ENCODE measurements at places on chromosomes 11 and 22.

DNA sequence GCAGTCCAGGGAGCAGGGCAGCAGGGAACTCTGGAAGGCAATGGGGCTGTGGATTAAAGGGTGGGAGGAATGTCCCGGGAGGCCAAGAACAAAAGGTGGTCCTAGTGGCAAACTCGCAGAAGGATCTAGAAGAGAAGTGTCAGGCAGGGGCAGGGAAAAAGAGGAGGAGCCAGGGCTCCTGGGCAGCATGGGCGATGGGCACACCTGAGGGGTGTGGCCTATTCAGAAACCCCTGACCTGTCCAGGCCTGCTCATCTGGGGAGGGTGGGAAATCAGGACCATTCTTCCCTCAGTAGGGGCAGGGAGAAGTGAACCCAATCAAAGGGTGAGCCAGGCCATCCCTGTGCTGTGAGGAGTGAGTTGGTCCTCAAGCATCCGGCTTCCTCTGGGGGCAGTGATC lies 108.6 kb downstream of the TRIM29 start:
- no peak for DNase-seq

DNA sequence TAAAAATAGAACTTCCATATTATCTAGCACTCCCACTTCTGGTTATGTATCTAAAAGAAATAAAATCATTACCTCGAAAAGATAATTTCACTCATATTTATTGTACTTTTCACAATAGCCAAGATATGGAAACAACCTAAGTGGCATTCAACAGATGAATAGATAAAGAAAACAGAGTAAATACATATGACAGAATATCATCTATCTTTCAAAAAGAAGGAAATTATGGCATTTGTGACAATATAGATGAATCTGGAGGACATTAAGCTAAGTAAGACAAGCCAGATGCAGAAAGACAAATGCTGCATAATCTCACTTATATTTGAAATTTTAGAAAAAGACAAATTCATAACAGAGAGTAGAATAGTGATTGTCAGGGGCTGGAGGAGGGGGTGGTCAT lies 590.0 kb upstream of the ANO3 start:
- no peak for DNase-seq

DNA sequence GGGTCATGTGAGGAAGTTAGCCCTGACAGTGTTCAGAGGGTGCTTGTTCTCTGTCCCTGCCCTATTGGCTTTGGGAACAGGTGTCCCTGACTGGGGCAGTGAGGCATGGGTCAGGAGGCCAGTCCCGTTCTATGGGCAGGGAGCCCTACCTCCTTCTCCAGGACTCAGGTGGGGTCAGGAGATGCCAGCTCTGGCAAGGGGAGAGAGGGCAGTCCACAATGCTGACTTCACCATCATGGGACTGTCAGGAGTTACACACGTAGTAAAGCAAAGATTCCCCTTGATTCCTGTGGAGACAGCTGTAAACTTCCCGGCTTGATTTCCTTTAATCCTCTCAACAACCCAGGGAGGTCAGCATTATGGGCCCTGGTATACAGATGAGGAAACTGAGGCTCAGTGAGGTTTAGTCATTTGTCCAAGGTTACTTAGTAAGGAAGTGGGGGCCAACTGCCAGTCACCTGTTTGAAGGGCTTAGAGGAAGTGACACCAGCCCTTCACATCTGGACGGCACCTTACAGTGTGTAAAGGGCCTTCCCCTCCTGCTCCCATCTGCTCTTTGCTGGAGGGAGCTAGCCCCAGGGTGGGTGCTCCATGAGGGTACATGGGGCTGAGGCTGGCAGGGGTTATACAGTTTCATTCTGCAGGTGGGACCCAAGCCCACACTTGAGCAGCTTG lies 11.9 kb downstream of the MICALL1 start:
- DNase-seq, result no peak

DNA sequence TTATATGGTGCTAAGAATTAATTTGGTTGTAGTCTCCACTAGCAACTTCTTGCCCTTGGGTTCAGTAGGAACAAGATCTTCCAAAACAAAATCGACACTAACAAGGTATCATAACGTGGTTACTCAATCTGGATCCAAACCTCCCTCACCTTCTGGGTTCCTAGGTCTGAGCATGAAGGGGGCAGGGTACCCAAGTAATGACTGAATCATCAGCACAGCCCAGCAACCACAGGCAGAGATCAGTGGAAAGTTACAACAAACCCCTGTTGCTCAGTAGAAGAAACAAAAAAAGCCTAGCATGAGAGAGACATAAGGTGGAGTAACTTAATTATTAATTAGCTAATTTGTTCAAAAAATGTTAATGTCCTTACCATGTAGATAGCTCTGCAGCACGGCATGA lies 221.4 kb downstream of the BLID start:
- no peak for DNase-seq

- DNase-seq, result no peak
These were observed 73.6 kb upstream of the TTLL12 start for GRCh38 chr22:43260331-43261231.

DNA sequence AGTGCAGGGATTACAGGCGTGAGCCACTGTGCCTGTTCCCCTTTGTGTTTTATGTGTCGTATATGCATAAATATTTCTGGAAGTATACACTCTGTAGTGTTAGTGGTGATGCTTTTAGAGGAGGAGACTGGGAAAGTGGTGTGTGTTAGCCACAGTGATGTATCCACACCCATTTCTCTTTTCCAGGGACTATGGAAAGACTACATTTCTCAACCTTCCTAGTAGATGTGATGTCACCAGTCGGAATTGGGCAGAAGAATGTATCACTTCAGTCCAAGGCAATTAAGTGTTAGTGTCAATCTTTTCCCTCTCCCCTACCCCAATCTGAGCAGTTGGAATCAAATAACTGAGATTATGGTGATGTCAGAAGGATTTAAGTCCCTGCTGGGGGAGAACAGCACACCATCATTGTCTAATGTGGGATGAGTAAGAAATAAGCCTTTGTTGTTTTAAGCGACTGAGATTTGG lies 5.8 kb upstream of the ATG16L2 start:
- DNase-seq, result no peak

- DNase-seq, result no peak
These were observed 43.0 kb upstream of the ZC3H12C start for GRCh38 chr11:110050201-110050506.

GRCh38 chr22:22884888-22885840 lies 2.5 kb upstream of the IGLL5 start:
- no peak for DNase-seq

- no peak for DNase-seq
These were observed 4.5 kb downstream of the GAS2L1 start for GRCh38 chr22:29310863-29311339.

- no peak for DNase-seq
These were observed 239.5 kb downstream of the ST3GAL4 start for GRCh38 chr11:126594921-126595367.

DNA sequence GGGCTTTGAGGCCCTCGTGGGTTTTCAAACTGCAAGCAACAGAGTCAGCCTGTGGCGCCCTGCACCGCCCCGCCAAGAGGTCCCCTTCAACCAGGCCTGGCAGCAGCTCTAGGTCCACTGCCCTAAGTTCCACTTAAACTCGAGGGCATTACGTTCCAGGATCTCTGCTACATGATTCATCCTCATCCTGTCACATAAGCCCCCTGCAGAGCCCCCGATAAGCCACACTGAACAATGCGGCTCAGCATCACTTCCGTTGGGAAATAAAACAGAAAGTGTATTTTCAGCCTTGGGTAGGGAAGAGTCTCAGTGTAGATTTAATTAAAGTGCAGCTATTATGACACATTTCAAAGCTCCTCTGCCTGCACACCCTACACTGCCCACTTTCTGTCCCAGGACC lies 24.6 kb downstream of the SULT4A1 start:
- DNase-seq, result no peak

- DNase-seq, result no peak
These were observed 25.6 kb downstream of the FAR1 start for GRCh38 chr11:13694115-13694514.

DNA sequence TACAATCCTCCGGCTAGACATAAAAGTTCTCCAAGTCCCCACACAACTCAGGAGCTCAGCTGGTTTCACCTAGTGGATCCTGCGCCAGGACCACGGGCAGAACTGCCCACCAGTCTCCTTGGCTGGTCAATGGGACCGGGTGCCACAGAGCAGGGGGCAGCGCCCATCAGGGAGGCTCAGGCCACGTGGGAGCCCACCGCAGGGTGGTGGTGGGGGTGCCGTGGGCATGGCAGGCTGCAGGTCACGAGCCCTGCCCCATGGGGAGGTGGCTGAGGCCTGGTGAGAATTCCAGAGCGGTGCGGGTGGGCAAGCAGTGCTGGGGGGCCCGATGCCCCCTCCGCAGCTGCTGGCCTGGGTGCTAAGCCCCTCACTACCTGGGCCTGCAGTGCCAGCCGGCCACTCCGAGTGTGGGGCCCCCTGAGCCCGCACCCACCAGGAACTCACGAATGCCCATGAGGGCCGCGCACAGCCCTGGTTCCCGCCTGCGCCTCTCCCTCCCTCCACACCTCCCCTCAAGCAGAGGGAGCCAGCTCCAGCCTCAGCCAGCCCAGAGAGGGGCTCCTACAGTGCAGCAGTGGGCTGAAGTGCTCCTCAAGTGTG lies 1091.9 kb upstream of the TENM4 start:
- no peak for DNase-seq

- DNase-seq, result no peak
These were observed 62.4 kb downstream of the CRYBB2 start for GRCh38 chr22:25281675-25282345.

- DNase-seq, result no peak
These were observed 2.0 kb downstream of the MYOD1 start for GRCh38 chr11:17721242-17721999.

DNA sequence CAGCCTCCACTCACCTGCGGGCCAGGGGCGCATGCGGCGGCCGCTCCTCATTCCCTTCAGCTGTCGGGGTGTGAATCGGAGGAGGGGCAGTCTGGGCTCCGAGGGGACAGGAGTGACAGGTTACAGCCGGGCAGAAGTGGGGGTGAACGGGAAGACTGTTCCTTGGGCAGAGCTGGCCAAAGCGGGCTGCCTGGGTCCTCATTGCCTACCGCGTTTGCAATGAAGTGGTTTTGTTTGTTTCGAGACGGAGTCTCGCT lies 733 bp downstream of the MEI1 start:
- DNase-seq, result no peak

- DNase-seq, result no peak
These were observed 651.1 kb downstream of the METTL15 start for GRCh38 chr11:28759311-28759710.

DNA sequence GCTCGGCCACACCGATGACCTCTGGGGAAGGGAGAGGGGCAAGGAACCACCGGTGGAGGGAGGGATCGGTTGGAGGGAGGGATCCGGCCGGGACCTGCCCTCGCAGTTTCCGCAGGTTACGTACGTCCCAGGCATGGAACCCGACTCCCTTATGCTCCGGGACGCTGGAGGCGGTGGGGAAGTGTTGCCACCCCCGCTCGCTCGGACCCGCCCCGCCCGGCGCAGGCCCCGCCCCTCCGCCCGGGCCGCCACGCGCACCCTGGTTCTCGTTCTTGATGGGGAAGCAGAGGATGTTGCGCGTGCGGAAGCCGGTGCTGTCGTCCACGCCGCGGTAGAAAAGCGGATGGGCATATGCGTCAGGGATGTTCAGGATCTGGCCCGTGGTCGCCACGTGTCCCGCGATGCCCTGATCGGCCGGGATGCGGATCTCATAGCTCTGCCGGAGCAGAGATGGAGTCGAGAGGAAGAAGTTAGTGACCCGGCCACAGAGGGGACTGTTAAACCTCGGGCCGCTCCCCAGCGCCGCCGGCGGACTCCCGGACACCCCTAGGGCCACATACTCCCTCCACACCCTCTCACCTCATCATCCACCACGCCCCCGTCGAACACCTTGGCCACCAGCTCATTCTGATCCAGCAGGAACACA lies 89.8 kb downstream of the PDE2A start:
- DNase-seq, result peak; percentile 50

- DNase-seq, result no peak
These were observed 563.6 kb downstream of the NTM start for GRCh38 chr11:131934006-131934405.

DNA sequence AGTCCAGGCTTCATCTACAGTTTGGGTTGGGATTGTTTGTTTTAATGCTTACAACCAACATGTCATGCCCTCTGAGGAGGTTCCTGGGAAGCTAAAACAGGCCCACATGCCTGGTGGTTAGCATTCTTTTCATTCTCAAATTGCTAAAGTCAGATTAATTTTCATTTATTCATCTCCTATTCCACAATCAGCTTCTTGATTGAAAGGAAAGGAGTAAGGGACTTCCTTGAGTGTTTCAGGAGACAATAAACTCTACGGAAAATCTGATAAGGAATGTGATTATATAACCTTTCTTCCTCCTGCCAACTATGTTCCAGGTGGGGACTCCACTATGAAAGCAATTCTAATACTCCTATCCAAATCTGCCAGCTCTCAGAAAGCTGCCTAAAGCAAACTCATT lies 30.8 kb downstream of the MRTFA start:
- no peak for DNase-seq

GRCh38 chr11:64372802-64373597 lies 14.0 kb downstream of the RPS6KA4 start:
- no peak for DNase-seq

- no peak for DNase-seq
These were observed 44.7 kb downstream of the REXO2 start for GRCh38 chr11:114483929-114484328.

DNA sequence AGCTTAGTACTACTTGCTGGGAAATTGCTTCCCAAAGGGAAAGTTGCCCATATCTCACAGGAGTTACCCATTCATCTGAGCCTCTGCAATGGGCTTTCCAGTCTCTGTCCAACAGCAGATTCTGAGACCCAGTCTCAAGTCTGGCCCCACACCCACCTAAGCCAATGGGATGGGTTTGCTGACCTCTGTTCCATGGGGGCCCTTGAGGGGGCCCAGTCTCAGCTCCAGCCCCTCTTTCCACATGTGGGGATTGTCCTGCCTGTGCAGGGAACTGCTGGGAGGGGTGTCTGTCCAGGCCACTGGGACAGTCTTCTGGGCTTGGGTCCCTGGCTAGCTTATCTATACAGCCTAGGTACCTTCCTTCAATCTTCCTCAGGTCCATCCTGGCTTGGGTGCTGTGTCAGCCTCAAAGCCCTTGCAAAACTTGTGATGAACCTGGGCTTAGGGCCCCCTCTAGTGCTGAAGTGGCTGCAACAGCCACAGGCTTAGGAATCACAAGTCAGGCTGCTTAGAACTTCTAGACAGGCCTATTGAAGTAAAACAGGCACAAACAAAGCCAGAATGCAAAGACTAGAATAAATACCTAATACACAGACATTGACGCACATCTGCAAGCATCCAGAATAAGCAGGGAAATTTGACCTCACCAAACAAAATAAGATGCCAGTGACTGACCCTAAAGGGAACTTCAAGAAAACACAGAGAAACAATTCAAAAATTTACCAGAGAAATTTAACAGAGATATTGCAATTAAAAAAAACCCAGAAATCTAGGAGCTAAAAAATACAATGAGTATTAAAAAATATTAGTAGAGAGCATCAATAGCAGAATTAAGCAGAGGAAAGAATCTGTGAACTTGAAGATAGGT lies 11.7 kb upstream of the PATL1 start:
- DNase-seq, result peak; percentile 28

DNA sequence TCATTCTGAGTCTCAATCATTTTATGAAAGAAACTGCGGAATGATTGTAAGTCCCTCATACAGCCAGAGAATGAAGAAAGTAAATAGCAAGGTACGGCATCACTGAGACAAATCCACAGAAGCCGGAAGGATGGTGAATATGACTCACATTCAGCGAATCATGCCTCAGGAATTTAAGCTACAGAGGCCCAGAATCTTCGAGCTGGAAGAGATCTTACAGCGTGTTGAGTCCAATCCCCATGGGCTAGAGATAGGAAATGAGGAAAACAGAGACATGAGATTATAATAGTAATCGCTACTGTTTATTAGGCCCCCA lies 173.2 kb downstream of the KIF18A start:
- no peak for DNase-seq
